Muscle of leg (tissue), 16 donors: ENCODE measurements at places on chromosomes 4 and X. TPM values are rescaled to one million over a fixed set of nuclear protein-coding genes. Genes with fewer than 3 reads are reported as not detected.

REELD1 gene
- polyA plus RNA-seq: not detected

GABRG1 gene
- not detected for polyA plus RNA-seq

ATP10D gene
- 15.6 TPM for polyA plus RNA-seq

- no peak for DNase-seq
Measured at GRCh38 chrX:13755254-13755653, 20.7 kb downstream of the OFD1 start.

DNA sequence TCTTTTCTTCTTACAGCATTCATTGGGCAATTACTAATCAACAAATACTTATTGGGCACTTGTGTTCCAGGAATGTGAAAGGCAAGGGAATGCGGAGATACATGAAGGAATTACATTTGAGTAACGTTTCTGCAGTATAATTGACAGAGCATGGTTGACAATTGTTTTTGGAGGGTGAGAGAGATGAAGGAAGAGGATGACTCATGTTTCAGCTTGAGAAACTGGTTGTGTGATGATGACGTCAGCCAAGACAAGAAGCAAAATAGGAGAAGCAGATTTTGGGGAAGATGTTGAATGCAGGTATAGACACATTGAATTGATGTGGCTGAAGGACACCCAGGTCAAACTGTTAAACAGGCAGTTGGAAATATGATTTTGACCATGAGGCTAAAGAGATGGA lies 8.0 kb upstream of the CPEB2 start:
- no peak for DNase-seq

GRCh38 chr4:159451006-159451405 lies 348.1 kb downstream of the RAPGEF2 start:
- DNase-seq: no peak
